ENCODE measurements at places on chromosomes 7 and 10.

DNA sequence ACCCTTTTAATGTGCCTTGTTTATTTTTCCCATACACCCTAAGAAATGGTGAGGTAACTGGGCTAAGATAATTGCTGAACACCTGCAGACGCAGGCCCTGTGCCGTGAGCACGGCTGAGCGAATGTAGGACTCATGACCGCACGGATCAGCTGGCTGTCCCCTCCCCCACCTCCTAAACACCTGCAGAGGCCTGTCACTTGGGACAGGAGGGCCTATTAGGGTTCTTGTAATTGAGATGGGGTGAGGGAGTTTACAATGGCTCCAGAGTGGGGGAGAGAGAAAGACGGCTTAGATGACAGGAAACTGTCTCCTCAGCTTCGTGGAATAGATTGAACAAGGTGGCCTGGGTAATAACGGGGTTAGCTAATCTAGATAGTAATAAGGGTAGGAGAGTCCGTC lies 291.7 kb upstream of the HABP2 start:
- no peak for DNase-seq

DNA sequence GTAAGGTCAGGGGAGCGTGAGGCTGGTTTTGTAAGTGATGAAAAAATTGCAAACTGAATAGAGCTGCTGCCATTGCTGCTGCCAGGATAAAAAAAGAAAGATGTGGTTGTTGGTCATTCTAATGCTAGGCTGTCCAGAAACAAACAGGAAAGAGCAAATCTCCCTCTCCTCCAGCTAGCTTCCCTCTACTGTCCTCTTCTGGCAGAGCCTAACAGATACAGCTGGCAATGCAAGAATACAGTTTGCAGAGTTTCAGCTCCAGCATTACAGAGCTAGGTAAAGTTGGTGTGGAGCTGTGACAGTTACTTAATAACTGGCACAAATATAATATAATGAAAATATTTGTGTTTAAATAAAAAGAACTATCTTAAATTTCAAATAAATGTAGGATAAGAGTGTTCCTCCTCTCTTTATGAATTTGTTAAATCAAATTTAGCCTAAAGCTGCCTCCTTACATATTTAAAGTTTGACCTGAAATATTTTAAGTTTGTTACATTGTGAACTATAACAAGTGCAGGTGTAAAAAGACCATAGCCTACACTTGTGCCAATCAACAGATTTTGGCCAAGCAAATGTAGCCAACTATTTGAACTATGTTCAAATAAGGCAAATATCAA lies 407.7 kb downstream of the SH2D4B start:
- no peak for DNase-seq

DNA sequence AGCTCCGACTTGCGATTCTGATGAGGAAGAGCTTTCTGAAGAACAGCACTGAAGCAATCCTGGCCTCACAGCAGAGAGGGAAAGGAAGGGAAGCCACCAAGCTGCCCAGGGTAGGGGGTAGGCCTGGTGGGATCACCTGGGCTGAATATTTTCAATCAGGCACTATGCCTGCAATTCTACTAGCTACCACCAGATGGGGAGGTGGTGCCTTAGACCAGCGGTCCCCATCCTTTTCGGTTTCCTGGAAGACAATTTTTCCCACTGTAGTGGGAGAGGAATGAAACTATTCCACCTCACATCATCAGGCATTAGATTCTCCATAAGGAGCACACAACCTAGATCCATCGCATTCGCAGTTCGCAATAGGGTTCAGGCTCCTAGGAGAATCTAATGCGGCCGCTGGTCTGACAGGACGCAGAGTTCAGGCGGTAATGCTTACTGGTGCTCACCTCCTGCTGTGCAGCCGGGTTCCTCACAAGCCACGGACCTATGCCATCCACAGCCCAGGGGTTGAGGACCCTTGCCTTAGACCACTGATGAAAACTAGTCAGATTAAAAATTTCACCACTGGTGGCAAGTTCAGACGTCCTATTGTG lies 2.7 kb downstream of the LRRC20 start:
- DNase-seq: no peak

DNA sequence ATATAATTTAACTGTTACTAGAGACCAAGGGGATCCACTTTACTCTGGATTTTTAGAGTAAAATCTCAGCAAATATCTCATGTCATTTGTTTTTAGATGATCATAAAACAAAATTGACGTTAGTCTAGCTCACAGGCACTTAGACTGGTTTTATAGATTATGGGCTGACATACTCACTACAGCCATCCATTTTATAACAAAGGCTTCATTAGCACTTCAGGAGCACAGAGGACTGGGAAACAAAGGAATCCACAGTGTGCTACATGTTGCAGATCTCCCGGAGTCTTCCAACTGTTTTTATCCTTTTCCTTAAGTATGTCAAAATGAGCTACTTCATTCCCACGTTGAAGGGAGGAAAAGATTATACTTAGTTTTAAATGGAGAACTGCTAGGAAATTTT lies 15.9 kb upstream of the SCRN1 start:
- no peak for DNase-seq

All from stimulated activated CD4-positive, alpha-beta T cell treated with anti-CD3 and anti-CD28 coated beads, Interleukin-1b, Interleukin-23, amount 100 ng/mL, for 4 hours (primary cell).